ENCODE measurements at places on chromosomes 11 and 22.

GRCh38 chr11:59769111-59769510 is 13.9 kb downstream of the STX3 start:
- DNase-seq, result no peak

GRCh38 chr11:76823481-76824028 is 37.2 kb upstream of the ACER3 start:
- DNase-seq, result no peak

DNA sequence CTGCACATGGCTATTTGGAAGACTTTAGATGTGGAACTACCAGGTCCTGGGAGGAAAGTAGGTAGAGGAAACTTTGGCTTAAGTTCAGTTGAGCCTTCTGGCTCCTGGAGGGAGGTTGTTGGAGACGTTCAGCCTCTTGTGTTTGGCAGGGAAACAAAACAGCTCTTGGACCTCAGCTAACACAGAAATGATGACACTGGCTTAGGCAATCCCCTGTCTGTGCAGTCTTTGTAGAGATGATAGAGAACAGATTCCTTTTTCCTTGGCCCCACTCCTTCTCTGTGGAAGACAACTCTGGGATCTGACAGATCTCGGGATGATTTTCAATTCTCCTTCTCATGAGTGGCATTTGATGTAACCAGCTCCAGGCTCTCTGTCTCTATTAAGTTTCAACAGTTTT is 428.5 kb downstream of the TMEM135 start:
- DNase-seq, result no peak

DNA sequence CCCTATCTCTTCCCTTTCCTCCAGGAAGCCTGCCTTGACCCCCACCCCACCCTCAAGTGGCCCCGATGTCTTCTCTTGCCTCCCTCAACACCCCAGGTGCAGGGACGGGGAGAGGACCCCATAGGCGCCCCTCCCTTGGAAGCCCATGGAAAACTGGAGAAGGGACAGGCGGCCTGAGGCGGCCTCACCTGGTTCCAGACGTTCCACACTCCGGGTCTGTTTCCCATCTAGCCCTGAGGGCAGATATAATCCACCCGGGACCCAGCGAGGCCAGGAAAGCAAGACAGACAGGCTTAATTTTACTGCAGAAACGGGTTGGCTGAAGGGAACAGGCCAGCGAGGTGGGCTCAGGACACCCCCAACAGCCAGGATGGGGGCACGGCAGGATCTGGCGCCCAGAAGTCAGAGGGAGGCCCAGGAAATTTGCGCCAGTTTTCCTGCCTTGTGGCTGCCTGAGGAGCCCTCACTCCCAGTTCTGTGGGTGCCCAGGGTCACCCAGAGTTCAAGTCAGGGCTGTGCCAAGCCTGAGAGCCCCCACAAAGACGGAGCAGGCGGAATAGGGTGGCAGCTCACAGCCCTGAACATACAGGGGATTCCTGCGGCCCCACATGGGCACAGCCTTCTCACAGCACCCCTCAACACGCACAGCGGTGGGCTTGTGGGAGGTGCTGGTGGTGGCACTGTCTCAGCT is 3.0 kb upstream of the SIGIRR start:
- DNase-seq, result no peak

DNA sequence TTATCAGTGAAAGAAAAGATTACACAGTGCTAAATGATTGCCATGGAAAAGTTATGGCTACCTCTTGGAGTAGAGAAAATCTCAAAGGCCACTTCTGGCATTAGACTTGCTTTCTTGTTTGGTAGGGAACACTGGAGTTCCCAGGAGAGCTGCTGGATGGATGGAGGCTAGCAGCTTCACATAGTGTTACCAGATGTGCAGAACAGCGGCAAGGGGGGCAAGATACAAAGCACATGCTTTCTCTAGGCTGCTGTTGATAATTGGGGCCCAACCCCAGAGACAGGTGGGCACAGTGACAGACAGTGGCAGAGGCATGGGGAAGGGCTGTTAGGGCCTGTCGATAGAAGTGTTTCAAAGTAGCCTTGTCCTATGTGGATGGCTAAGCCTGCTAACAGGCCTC is 94.9 kb downstream of the DBX1 start:
- DNase-seq, result no peak

DNA sequence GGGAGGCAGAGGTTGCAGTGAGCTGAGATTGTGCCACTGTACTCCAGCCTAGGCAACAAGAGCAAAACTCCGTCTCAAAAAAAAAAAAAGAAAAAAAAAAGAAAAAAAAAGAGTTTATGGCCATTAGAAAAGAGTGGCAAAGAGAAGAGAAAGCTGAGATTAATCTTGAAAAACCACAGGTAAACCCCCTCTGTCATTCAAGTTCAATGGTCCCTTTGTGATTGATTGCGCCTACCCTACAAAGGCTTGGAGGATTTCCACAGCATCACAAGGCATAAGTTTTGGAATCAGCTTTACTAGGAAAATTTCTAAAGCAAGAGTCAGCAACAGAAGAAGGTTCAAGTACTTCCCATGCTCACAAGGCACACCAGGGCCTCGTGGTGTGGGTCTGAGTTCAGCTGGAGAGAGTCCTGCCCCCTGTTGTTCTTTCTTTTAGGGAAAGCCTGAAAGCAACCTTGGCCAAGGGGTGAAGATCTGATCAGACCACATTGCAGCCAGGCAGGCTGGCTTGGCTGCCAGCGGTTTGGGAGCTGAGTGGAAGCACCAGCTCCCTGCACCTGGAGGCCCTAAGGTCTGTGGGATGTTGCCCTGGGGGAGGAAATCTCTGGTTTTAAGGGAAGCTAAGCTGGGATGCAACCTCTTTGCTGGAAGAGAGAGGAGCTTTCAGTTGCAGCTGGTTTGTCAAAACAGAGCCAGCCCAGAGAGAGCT is 41.8 kb downstream of the SLN start:
- no peak for DNase-seq

GRCh38 chr11:122127020-122127419 is 11.0 kb upstream of the BLID start:
- no peak for DNase-seq

GRCh38 chr11:10617551-10617950 is 49.1 kb upstream of the LYVE1 start:
- no peak for DNase-seq

GRCh38 chr11:28618416-28618815 is 510.2 kb downstream of the METTL15 start:
- no peak for DNase-seq

- DNase-seq, result no peak
Observed at GRCh38 chr22:37171662-37172061, 16.4 kb downstream of the C1QTNF6 start.

- no peak for DNase-seq
Observed at GRCh38 chr11:113574171-113574570, 99.0 kb upstream of the DRD2 start.

DNA sequence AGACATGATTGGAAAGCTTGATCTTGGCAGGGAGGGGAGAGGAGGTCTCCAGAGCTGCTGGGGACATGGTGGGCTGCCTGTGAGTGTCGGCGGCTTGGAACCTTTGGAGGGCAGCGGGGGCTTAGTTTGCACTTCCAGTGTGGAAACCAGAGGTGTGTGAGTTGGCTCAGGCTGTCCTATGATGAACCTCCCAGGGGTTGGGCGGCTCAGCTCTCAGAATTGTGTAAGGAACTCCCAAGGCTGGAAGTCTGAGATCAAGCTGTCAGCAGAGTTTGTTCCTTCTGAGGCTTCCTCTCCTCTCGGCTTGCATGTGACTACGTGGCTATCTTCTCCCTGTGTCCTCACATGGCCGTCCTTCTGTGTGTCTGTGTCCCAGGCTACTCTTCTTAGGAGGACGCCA is 87.9 kb upstream of the B3GAT1 start:
- no peak for DNase-seq

GRCh38 chr11:98561252-98561651 is 459.5 kb upstream of the CNTN5 start:
- DNase-seq, result no peak

DNA sequence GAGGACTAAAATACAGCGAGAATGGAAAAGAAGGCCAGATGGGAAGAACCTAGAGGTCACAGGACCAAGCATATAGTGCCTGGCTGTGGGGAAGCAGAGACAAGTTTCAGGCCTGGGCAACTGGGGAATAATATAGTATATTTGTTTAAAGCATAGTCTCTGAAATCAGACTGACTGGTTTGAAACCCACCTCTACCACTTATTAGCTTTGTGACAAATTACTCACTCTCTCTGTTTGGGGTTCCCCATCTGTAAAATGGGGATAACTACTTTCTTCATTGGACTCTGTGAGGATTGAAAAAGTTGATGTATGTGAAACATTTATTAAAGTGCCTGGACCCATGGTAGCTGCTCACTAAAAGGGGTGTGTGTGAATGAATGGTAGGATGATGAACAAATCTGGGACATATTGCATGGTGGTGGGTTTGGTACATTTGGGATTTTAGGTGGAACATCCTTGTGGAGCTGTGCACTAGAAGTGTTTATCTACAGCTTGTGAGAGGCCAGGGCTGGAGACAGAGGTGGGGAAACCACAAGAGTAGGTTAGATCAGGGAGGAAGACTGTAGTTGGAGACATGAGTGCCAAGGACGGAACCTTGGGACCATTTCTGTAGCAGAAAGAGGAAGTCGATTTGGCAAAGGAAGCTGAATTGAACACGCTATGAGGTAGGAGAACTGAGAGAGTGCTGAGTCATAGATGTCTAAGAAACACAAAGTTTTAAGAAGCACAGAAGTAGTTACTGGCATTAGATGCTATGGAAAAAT is 52.6 kb downstream of the SWAP70 start:
- no peak for DNase-seq

DNA sequence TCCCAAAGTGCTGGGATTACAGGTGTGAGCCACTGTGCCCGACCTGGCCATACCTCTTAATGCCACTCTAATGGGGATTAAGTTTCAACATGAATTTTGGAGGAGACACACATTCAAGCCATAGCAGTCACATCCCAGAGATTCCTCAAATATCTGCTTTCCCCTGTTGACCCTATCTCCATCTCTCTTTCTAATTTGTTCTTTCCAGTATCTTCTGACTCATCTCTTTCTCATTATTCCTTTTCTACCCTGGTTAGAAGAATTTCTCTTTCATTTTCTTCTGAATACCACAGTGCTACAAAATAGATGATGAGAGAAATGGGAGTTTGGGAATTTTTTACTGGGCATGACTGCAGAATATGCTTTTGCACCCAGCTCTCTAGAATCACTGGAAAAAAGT is 5.1 kb downstream of the OR10V1 start:
- DNase-seq, result no peak

GRCh38 chr11:126914941-126915340 is 85.6 kb downstream of the KIRREL3 start:
- DNase-seq, result no peak

DNA sequence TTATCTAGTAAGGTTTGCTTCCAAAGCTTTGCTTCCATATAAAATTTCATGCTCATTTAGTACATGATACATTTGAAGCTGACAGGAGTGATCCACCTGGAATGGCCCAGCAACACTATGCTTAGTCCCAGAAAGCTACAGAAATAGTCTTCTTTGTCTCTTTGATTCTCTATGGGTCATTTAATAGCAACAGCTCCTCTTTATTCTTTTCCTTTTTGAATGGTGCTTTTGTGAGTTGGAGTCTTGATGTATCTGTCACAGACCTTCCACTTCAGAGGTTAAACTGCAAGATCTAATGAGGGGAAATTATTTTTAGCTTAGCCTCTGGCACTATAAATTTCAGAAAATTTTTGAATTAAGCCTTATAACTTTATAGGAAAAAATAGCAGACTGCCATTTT is 509.5 kb downstream of the KCNA4 start:
- no peak for DNase-seq

DNA sequence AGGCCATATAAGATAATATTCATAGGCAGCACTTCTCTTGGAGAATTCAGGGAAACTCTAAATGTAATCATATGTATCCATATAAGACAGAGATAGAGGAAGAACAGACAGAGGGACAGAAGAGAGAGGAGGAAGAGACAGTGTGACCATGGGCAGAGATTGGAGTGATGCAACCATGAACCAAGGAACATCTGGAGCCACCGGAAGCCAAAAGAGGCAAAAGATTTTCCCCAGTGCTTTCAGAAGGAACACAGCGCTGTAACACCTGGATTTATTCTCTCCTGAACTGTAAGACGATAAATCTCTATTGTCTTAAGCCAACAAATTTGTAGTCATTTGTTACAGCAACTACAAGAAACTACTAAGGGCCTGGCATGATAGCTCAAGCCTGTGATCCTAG is 57.7 kb downstream of the GAB2 start:
- no peak for DNase-seq

DNA sequence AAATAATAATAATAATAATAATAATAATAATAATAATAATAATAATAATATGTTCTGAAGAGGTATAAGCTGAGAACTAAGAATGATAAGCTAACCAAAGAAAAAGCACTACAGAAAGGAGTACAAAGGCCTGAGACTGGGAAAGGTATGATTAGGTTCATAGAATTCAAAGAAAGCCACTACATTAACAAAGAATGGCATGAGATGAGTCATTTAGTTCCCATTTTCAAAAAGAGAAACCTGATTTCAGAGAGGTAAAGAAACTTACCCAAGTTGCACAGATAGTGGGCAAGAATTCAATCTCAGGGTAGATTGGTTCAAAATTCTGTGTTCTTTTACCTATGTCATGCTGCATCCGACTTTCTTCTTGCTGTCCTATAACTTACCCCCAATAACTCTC is 350.9 kb downstream of the TTC28 start:
- DNase-seq, result no peak

- DNase-seq, result no peak
Observed at GRCh38 chr11:15636521-15637089, 521.9 kb downstream of the INSC start.

DNA sequence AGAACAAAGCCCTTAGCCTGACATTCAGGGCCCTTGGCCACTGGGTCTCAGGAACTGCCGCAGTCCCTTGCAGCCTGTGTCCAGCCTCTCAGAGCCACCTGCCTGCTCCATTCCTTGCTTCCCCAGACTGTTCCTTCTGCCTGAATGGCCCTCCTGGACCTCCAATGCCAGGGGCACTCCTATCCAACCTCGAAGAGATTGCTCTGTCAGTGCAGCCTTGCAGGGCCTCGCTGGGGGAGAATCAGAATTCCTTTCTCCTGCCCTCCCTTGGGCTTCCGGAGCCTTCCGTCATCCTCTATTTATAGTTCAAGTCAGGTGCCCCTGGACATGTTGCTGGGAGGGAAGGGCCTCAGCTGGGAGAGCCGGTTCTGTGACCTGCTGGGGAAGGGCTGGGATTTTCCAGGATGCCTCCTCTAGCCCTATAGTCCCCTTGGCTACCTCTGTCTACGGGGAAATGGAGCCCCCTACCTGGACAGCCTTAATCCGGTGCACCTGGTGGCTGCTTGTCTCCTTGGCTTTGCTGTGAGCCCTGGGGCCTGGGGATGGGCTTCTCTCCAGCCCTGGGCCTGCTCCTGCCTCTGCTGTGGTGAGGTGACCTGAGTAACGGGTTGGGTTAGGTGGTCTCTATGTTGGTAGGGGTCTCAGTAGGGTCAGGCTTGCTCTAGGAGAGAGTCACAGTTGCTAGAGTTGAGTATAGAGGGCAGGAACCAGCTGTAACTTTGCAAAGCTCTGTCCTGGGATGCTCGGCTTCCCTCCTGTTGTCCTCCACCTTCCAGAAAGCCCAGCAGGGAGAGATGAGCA is 45.9 kb upstream of the SYT7 start:
- no peak for DNase-seq

- DNase-seq, result no peak
Observed at GRCh38 chr11:74142624-74143023, 28.2 kb downstream of the C2CD3 start.

Data from substantia nigra (tissue), 51 donors.